Heart left ventricle (tissue), 16 donors: ENCODE measurements at places on chromosomes 6 and 20. TPM values are rescaled to one million over a fixed set of nuclear protein-coding genes. Genes with fewer than 3 reads are reported as not detected.

LST1 gene
- polyA plus RNA-seq, result 5.2 TPM

CD24 gene
- 0.95 TPM for polyA plus RNA-seq

SCRT2 gene
- not detected for polyA plus RNA-seq

HEY2 gene
- 19.9 TPM for polyA plus RNA-seq

EGFL8 gene
- 4.3 TPM for polyA plus RNA-seq

OLIG3 gene
- polyA plus RNA-seq, result not detected

DEFB124 gene
- polyA plus RNA-seq, result not detected

TAGAP gene
- polyA plus RNA-seq, result 0.32 TPM

BFSP1 gene
- 0.30 TPM for polyA plus RNA-seq

EIF6 gene
- 32.8 TPM for polyA plus RNA-seq

IP6K3 gene
- 16.9 TPM for polyA plus RNA-seq

PHACTR1 gene
- 21.2 TPM for polyA plus RNA-seq

CDH4 gene
- polyA plus RNA-seq, result 0.07 TPM

PKHD1 gene
- polyA plus RNA-seq, result not detected
